IMR-90 (cell line): ENCODE measurements at places on chromosomes 4 and X. TPM values are rescaled to one million over a fixed set of nuclear protein-coding genes. Genes with fewer than 3 reads are reported as not detected.

CENPVL2 gene
- total RNA-seq: not detected in 2 replicates

RAB41 gene
- not detected in 2 replicates for total RNA-seq

MAGEA10 gene
- not detected in 2 replicates for total RNA-seq

EDA2R gene
- 22.8 and 23.8 TPM in 2 replicates for total RNA-seq

F9 gene
- total RNA-seq: not detected in 2 replicates

PTTG2 gene
- not detected in 2 replicates for total RNA-seq
